Thymus (tissue), 14 donors: ENCODE measurements at places on chromosomes 13 and 19.

- DNase-seq = no peak
Measured at GRCh38 chr13:93437081-93437480, 210.5 kb downstream of the GPC6 start.

DNA sequence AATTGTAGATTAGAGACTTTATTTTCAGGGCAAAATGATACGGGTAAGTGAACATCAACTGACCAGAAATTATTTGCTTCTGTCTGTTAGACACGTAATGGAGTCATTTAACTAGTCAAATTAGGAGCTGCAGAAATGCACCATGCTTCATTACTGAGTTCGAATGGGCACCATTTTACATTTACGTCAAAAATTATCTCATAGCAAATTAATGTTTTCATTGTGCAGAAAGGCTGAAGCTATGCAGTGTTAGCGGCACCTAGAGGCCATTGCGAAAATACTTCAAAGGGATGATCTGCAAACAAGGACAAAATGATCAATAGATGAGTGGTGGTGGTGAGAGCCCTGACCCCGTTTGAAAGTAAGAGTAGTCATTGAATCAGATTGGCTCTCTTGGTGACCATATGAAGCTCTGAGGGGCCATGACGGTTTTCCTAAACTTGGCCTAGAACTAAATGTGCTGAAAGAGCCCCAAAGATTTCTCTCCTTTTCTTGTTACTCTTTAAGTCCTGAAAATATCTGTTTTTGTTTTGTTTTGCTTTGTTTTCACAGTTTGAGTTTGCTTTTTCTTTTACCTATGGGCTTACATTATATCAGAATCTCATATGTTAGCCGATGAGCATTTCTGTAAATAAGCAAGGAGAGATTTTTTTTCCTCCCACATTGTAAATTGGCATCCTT lies 277.9 kb downstream of the ZNF536 start:
- peak; percentile 38 for DNase-seq

DNA sequence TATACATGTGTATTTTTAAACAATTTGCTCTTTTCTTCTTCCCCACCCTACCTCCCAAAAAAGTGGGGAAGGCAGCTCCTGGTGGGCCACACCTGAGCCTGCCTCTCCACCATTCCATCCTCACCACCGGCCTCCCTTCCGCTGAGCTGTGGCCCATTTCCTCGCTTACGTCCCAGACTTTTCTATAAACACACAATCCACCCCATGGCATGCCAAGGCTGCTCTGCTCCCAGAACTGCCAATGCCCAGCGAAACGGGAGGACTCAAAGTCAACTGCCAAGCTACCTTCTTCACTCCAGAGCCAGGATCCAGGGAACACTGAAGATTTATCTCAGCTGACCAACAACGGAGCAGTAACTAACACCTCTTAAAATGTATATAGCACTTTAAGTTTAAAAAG lies 2.8 kb downstream of the N4BP2L1 start:
- no peak for DNase-seq

- DNase-seq = no peak
Measured at GRCh38 chr13:93499991-93500390, 273.4 kb downstream of the GPC6 start.
